A549 treated with ZK216348 at 1 μM for 4 hours (cell line): ENCODE measurements at places on chromosomes 4 and X. TPM values are rescaled to one million over a fixed set of nuclear protein-coding genes. Genes with fewer than 3 reads are reported as not detected.

The SPANXA2 gene
- total RNA-seq, result 0.23 to 0.46 TPM in 2 of 5 replicates, not detected in the others

The CXCL9 gene
- not detected in 5 replicates for total RNA-seq

The SAGE1 gene
- 0.05 TPM in 1 of 5 replicates, not detected in the others for total RNA-seq

The ANXA3 gene
- total RNA-seq, result 56.7 to 92.0 TPM (median 59.6 TPM) in 5 replicates

The RBM46 gene
- total RNA-seq, result not detected in 5 replicates

The FGF16 gene
- total RNA-seq, result not detected in 5 replicates

The SH3TC1 gene
- total RNA-seq, result 10.7 to 23.0 TPM (median 16.2 TPM) in 5 replicates

The PRR27 gene
- not detected in 5 replicates for total RNA-seq

The SMIM31 gene
- total RNA-seq, result 0.08 TPM in 1 of 5 replicates, not detected in the others

The OTC gene
- total RNA-seq, result not detected in 5 replicates

The STEEP1 gene
- total RNA-seq, result 29.2 to 38.2 TPM (median 32.4 TPM) in 5 replicates

The IL21 gene
- not detected in 5 replicates for total RNA-seq

The SPANXN3 gene
- not detected in 5 replicates for total RNA-seq

The MAGEE1 gene
- 3.3 to 4.6 TPM (median 4.4 TPM) in 5 replicates for total RNA-seq

The FRAS1 gene
- total RNA-seq, result 1.9 to 3.4 TPM (median 2.9 TPM) in 5 replicates

The RPA4 gene
- total RNA-seq, result 0.14 to 0.42 TPM (median 0.23 TPM) in 4 of 5 replicates, not detected in the other

The GAGE13 gene
- not detected in 5 replicates for total RNA-seq

The BEND2 gene
- not detected in 5 replicates for total RNA-seq

The NR3C2 gene
- not detected in 5 replicates for total RNA-seq

The DMP1 gene
- total RNA-seq, result not detected in 5 replicates
